Stimulated activated CD4-positive, alpha-beta T cell treated with anti-CD3 and anti-CD28 coated beads, Interleukin-4, amount 100 ng/mL, for 1 hour (primary cell): ENCODE measurements at places on chromosomes 11 and 22.

DNA sequence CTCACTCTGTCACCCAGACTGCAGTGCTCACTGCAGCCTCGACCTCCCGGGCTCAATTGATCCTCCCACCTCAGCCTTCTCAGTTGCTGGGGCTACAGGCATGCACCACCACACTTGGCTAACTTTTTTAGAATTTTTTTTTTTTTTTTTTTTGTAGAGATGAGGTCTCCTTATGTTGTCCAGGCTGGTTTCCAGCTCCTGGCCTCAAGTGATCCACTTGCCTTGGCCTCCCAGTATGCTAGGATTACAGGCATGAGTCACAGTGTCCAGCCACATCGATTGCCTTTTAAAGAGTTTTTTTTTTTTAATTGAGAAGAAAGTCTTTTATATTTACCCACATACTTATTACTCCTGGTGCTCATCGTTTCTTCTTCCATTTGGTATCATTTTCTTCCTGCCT lies 30.0 kb downstream of the PARVG start:
- no peak for DNase-seq

DNA sequence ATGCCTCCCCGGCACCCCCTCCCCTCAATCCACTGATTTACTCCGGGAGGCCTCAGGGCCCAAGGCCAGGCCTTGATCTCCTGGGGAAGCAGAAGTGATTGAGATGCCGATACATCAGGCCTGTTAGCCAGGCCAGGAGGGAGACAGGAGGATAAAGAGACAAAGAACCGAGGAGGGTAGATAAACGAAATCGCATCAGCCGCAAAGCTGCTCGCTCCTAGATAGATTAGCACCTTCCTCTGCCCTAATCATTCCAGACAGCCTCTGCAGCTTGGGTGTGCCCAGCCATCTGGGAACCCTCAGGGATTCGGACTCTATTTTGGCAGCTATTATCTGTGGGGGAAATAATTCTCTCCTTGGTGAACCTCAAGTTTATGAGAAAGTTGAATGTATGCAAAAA lies 121.2 kb downstream of the ABTB2 start:
- no peak for DNase-seq

DNA sequence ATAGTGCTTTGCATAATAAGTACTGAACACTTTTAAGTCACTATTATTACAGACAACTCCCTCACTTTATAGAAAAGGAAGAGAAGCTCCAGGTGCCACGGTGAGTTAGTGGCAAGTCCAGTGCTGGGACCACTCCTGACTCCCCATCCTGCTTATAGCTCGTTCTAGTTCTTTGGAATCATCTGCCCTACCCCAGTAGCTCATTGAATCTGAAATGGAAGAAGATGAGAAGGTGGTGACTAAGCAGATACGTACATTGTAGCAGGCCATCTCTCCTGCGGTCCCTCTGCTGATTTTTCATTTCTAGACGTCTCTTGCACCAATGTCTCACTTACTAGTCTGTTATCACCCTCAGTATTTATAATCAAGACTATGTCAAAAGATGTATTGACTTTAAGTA lies 21.6 kb downstream of the MMP20 start:
- no peak for DNase-seq

DNA sequence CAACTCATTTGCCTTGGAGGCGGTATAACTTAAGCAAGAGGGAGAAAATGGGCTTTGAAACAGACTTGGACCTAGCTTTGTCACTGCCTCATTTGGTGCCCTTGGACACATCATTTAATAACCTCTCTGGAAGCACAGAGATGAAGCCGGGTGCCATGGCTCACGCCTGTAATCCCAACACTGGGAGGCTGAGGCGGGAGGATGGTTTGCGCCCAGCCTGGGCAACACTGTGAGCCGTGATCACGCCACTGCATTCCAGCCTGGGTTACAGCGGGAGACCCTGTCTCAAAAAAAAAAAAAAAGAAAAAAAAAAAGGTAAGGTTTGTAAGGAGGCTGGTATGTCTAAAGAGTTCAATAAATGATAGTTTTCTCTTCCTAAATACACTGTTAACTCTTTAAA lies 806 bp downstream of the COA4 start:
- DNase-seq: peak; percentile 10

GRCh38 chr11:27347359-27348339 lies 15.4 kb downstream of the CCDC34 start:
- no peak for DNase-seq

DNA sequence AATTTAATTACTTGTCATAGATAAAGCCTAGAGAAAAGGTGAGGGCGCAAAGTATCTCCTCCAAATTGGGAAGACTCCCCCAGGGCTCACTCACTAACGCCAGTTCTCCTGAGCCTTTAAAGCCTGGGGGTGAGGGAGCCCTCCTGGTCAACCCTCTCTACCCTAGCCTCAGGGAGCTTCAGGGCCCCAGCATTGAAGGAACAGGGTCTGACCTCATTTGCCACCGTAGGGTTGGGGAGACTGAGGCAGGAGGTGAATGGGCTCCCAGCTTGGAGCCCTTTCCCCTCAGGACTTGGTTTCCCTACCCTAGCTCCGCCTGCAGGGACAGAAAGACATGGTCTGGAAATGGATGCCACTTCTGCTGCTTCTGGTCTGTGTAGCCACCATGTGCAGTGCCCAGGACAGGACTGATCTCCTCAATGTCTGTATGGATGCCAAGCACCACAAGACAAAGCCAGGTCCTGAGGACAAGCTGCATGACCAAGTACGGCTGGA lies 1.7 kb downstream of the FOLR2 start:
- DNase-seq: no peak

- DNase-seq: no peak
Measured at GRCh38 chr11:84871116-84871515, 756.0 kb downstream of the DLG2 start.

- DNase-seq: no peak
Measured at GRCh38 chr11:97860237-97860636, 1160.5 kb upstream of the CNTN5 start.

- no peak for DNase-seq
Measured at GRCh38 chr11:64247729-64248531, 1.2 kb upstream of the PPP1R14B start.

DNA sequence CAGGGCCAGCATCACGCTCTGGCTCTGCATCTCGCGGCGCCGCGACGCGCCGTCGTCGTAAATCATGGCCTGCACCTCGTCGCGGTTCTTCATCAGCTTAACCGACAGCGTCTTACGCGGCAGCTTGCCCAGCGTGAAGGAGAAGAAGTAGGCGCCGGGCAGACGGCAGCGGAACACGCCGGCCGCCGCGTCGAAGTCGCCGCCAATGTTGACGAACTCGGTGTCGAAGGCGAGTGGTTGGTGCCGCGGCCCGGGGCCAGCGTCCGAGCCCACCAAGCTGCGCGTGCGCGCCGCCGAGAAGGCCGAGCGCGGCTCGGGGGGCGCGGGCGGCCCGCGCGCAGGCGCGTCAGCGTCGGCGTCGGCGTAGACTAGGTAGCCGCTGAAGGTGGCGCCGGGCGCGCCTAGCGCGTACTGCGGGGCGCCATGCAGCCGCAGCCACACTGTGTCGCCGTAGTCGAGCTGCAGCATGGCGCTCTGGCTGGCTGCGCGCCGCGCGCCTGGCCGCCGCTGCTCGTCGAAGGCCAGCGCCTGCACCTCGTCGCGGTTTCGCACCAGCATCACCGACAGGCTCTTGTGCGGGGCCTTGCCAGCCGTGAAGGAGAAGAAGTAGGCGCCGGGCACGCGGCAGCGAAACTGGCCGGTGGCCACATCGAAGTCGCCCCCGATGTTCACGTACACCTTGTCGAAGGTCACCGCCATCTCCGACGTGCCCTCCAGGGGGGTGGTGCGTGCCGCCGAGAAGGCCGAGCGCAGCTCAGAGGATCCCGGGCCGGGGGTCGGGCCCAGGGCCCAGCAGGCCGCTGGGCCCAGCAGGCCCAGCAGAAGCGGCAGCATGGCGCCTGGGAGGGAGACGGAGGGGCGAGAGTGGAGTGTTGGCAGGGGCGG lies 3.7 kb downstream of the FAM180B start:
- DNase-seq: no peak

DNA sequence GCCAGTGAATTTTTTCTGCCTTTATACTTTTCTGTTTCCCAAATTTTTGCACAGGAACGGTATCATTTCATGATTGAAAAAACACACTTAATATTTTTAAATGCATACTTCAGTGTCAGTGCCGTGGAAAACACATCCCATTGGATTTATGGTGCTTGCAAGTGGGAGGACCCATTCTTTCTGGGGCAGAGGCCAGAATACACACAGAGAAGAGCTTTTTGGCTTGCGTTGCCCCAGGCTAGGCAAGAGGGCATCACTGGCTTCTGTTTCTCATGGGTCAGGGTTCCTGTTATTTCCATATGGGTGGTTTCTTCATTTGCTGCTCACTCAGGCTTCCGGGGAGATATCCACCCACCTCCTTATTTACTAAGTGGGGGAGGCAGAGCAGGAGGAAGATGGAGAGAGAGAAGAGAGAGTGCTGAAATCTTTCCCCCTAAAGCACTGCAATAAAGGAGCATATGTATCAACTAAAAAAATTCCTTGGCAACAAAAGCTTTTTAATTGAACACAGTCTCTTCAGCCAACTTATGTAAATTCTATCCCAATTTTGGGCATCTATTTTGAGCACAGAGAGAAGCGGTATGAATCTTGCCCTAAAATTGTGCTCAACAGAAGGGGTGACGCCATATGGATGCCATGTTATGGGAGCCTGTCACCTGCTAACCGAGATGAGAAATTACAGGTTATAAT lies 66.0 kb upstream of the KIRREL3 start:
- no peak for DNase-seq

DNA sequence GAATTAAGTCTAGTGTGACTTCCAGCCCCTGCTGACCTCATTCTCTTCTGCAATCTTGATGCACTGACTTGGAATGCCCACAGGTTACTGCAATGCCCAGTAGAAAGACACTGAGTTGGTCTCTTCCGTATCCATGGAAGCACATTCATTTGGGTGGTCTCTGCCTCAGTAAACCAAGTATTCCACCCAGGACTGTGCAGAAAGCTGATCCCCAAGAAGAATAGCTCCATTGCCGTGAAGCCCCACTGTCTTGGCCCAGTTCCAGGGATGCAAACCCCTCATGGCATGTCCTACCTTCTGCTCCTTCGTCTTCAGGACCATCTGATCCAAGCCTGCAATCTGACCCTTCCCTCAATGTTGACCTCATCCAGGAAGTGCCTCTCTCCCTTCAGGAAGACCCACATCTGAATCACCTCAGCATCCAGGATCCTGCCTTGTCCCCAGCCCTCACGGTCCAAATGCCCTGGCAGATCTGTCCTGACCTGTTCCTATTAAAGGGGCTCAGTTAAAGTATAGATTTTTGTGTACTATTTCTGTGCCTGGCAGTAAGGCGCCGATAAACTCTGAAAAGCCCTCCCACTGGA lies 425.8 kb downstream of the SOX6 start:
- no peak for DNase-seq

GRCh38 chr11:70460964-70461363 lies 62.6 kb downstream of the CTTN start:
- DNase-seq: no peak

DNA sequence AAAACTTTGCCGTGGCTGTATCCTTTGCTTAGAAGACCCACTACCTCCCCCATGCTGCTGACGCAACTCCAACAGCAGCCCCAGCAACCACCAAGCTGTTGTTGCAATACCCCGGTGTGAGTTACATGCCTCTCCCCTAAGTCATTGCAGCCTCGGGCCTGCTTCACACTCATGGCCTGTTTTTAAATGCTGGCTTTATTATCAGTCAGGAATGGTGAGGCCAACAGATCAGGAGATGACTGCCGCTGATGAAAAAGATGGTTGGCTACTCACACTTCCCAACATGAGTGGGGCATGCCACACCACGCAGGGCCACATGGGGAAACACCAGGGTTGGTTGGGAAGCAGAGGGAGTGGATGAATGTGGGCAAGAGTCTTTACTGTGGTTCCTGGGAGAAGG lies 171.5 kb upstream of the SYT13 start:
- DNase-seq: no peak

DNA sequence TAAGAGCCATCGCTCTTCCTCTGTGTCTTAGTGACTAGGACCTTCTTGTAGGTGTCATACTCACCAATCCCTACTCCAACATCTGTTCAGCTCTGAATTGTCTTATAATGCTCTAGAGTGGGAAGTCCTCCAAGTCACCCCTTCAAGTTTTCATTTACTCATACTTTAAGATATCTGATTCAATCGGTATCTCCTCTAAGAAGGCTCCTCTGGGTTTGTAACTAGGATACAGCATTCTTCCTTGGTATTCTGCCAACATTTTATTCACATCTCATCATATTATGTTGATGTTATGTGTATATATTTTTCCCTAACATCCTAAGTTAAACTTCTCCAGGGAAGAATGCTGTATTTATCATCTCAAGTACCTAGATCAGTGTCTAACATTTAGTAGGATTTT lies 662.1 kb downstream of the NTM start:
- no peak for DNase-seq

GRCh38 chr11:79369055-79369454 lies 71.8 kb downstream of the TENM4 start:
- DNase-seq: no peak

GRCh38 chr11:125995313-125995712 lies 49.5 kb downstream of the VSIG10L2 start:
- DNase-seq: peak; percentile 50

DNA sequence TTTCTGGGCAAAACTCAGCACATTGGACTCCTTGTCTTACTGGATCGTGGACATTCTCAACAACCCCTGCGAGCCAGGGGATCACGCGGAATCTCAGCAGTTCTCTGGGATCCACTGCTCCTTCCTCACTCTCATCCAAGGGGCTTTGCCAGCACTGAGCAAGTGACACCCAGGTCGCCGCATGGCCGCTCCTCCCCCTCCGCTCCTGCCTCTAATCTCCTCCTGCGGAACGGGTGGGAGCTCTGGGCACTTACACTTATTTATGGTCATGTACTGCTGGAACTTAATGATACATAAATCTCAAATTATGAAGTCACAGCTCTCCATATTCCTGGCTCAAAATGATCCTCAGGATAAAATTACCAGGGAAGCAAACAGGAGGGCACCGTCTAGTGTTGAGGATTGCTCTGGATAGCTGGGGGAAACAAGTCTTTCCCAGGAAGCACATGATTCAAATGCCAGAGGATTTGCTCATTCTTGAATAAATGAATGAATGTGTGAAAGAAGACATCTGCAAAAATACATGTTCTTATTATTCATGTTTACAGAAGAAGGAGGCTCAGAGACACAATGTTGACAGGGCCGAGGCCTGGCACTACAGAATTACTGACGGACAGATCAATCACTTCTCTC lies 1077.3 kb downstream of the TBC1D22A start:
- DNase-seq: no peak

- DNase-seq: no peak
Measured at GRCh38 chr11:108035690-108036089, 27.0 kb downstream of the CUL5 start.

GRCh38 chr11:134587345-134587744 lies 175.3 kb upstream of the B3GAT1 start:
- DNase-seq: no peak

DNA sequence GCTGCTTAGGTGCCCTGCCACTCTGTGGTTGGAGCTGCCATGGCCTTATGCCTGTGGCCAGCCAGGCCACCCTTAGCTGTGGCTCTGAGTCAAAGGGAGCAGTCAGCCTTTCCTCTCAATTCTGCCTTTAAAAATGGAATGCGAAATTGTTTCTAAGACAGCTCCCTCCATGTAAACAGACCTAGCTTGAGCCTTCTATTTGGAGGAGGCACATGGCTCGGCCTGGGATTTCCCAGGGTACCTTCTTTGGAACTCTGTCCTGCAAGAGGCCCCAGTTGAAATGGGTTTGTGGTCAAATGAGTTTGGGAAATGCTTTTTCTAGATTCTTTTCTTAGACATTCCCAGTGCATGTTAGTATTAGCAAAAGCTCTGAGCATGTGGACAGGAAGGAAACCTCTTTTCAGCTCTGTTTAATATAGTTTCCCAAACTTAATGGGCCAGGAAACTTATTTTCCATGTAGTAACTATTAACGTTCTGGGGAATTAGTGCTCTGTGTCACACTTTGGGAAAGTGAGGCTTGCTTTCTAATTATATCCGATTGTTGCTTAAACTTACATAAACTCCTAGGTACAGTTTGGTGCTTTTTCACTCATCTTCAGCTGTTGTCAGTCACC lies 7.8 kb downstream of the PHOX2A start:
- DNase-seq: no peak
